ENCODE measurements at places on chromosomes 13 and 19.

- peak; percentile 67 for DNase-seq
Observed at GRCh38 chr19:18300930-18301717, 19.7 kb upstream of the JUND start.

GRCh38 chr19:13817018-13817614 lies 21.9 kb downstream of the ZSWIM4 start:
- no peak for DNase-seq

DNA sequence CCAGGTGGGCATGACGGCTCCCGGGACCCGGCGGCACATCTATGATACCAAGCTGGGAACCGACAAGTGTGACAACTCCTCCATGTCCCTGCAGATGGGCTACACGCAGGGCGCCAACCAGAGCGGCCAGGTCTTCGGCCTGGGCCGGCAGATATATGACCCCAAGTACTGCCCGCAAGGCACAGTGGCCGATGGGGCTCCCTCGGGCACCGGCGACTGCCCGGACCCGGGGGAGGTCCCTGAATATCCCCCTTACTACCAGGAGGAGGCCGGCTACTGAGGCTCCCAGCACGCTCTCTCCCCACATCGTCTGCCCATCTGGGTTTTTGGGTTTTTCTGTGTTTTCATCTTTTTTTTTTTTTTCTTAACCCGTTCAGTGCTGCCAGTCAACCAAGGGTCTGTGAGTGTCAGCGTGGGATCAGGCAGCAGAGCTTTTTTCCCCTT lies 2.3 kb upstream of the ABCA7 start:
- no peak for DNase-seq

DNA sequence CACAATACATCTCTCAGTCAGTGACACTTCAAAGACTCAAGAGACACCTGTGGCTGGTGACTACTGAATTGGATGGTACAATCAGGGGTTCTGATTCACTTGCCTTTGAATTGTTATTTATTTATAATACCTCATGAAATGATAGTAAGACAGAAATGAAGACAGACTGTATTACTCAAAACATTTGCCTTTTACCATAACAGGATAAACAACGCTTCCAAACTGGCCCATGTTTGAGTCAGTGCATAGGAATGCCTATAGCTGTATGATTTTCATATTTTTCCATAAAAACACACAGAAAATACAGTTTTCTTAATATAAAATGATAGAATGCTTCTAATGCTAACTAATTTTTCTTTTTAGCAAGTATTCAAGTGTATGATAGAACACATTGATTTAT lies 59.5 kb upstream of the FGF14 start:
- DNase-seq, result peak; percentile 34

DNA sequence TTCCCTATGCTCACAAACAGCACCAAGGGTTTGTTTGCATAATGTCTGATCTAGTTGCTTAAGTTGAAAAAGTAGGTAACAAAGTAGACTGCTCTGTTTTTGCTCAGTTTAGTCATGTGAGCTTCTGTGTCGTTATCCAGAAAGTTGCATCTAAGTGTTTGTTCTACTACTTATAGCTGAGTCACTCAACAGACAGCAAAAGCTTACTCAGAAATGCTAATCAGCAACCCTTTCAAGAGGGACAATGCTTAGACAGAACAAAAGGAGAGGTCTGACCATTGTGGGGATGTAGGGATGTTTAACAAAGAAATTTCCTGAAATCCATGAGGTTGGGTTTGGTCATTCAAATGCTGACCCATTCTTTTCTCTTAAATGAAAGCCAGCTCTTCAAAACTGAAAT lies 106.4 kb downstream of the ATP8A2 start:
- DNase-seq, result peak; percentile 74

- DNase-seq, result no peak
Observed at GRCh38 chr19:14061751-14062557, at the start of gene PALM3. Gene PALM3, minus strand, starts transcription at chr19:14062076. Its CDS starts 96 bp downstream, at chr19:14061980.

DNA sequence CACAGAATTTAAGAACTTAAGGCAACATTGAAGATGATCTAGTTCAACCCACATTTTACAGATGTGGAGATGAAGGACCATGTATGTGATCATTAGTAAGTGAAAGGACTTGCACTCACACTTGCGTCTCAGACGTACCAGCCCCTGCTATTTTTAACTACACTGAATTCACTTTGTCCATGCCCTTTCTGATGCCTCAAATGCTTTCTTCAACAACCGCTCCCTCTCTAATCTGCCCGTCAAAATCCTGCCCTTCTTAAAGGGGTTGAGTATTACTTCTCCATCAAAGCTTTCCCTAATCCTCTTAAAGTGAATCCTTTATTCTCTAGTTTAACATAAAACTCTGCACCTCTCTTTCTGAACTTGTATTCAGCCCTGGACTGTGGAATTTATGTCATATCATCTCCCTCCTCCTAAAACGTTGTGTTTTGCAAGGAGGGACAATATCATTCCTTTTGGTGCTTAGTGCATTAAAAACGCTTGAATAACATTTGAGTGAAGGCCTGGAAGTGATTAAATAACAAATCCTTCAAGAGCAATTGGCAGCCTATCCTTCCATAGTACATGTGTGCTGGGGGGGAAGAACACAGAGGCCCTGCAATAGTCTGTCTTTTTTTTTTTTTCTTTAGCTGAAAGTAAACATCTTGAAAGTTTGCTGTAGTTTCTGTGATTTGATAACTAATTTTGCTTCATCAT lies 493.3 kb downstream of the LMO7 start:
- DNase-seq, result no peak

- peak; percentile 92 for DNase-seq
Observed at GRCh38 chr19:34926685-34927375, at the start of gene ZNF30. Gene ZNF30, plus strand, starts transcription at chr19:34926903. Its CDS starts 3,045 bp downstream, at chr19:34929948.

DNA sequence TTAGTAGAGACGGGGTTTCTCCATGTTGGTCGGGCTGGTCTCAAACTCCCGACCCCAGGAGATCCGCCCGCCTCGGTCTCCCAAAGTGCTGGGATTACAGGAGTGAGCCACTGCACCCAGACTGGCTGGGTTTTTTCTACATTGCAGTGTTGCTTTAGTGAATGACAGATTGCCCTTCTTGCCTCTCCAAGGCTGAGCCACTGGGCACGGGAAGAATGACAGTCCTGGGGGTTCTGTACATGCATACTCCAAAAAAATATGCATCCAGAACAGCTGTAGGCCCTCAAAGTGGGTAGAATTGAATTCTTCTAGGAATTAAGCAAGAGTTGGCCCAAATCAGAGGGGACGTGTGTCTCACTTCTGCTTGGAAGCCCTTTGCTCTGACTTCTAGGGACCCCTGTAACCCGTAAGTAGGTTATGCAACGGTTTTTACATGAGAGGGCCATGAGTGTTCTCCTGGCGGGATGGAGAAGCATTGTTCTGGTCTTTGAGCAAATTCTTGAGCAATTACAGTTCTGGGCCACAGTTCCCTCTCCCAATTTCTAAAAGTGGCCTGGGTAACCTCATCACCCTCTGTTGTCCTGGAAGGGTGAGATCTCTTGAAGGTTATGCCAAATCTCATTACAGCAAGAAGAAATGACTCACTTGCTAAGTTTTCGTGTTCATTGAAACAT lies 3.6 kb downstream of the ACTN4 start:
- DNase-seq, result peak; percentile 94

GRCh38 chr13:94709001-94709834 lies 3.1 kb downstream of the SOX21 start:
- no peak for DNase-seq

GRCh38 chr19:35404879-35405622 lies 34.2 kb downstream of the GPR42 start:
- DNase-seq, result peak; percentile 85

DNA sequence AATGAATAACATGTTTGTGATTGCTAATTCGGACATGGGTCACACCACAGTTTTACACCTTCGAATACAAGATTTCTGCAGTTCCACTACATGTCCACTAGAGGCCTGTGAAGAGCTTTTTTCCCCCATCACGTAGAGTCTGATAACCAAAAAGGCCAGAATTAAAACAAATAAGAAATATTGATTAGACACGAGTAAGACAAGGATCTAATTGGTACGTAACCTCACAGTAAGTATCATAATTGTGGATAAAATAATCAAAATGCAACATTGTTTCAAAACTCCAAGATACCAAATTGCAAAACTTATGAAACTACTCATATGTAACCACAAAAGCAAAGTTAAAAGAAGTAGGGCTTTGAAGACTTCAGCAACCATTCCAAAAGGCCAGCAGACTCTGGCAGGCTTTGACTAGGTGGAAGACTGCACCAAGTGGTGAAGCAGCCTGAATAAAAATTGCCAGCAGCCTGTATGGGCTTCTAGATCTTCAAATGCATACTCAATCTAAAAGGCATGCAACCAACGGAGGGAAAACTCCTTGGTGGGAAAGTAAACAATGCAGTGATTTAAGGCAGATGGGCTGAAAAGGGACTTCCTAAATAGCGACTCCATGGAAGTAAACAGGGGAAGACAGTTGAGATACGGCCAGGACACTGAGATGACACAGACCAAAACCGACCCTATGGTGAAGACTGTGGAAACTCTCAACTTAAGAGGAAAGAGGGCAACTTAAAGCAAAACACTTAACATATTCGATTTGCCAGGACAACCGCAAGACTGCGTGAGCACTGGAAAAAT lies 56.7 kb downstream of the STARD13 start:
- peak; percentile 70 for DNase-seq

DNA sequence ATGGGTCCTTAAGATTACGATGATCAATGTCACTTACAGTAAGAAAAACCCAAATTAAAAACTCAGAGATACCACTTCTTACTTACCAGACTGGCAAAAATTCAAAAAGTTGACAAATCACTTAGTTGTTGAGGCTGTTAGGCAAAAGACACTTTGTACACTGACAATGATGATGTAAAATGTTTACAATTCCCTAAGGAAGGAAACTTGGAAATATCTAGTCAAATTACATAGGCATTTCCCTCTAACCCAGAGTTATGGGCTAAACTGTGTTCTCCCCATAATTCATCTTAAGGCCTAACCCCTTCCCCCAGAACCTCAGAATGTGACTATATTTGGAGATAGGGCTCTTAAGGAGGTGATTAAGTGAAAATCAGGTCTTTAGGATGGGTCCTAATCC lies 12.0 kb downstream of the TGDS start:
- DNase-seq, result peak; percentile 14

Data from fibroblast of lung (primary cell).